Right cardiac atrium (tissue), 5 donors: ENCODE measurements at places on chromosomes 3 and 15.

- no peak for DNase-seq
These were observed 23.6 kb downstream of the KCNMB3 start for GRCh38 chr3:179227349-179227748.

DNA sequence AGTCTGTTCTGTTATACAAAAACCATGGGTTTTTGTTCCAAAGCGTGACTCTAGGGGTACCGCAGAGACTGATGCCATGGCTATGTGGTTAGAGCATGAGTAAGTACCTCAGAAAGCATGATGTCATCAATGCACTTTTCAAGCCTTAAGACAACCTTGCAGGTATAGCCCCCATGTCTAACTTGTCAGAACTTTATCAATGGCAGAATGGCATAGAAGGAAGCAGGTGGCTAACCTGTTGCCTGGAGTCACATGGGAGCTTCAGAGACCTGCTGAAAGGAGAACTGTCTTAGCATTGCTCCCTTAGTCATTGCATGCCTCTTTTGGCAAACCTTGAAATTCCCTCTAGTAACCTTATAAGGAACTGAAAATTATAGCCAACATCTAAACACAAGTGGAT, 52.5 kb downstream of the EOMES start:
- DNase-seq = no peak

DNA sequence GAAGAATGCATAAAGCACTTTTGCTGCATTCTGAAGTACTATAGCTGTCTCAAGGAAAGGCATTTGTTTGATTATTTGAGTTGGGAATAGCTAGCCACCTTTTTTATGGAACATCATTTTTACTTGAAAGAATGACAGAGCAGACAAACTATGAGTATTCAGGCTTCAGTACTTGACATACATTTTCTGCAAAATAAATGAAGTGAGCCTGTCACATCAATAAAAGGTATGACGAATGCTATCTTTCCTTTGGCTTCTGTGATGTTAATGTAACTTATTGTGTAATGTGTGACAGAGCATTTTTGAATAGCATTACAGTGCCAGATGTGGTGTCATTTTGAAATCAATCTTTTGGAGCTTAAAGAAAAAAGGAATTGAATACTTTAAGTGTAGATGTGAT, 440.3 kb upstream of the ONECUT1 start:
- DNase-seq = no peak

DNA sequence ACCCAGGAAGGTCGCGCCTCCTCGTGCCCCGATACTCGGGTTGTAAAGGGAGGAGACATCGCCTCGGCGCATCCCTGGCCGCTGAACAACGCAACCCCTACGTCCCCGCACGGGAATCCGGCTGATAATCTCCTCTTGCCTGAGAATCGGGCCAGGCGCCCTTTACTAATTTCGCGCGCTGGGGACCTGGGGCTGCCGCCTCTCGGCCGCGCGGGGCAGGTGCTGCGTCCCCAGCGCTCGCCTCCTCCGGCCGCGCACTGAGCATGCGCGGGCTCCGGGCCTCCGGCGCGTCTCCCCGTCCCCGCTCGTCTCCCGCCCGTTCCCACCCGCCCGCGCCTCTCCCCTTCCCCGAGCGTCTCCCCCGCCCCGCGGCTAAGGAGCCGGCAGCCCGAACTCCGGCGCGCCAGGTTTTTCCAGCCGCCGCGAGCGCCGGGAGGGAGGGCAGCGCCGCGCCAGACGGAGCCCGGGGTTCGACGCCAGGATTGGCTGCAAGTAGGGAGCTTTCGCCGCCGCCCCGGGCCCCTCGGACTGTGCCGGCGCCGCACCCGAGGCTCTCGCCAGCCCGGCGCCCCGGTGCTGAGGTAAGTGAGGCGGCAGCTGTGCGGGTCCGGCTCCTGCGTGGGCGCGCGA, at the start of gene CNTN4:
Gene CNTN4, plus strand, starts transcription at position 469 of the 630 bp plus-strand sequence.
- peak; percentile 88 for DNase-seq

- DNase-seq = no peak
These were observed 41.7 kb upstream of the ZBTB38 start for GRCh38 chr3:141326626-141327025.

- DNase-seq = no peak
These were observed 37.8 kb downstream of the LARS2 start for GRCh38 chr3:45426161-45426560.

GRCh38 chr3:169999433-169999832, 32.8 kb downstream of the SEC62 start:
- no peak for DNase-seq

DNA sequence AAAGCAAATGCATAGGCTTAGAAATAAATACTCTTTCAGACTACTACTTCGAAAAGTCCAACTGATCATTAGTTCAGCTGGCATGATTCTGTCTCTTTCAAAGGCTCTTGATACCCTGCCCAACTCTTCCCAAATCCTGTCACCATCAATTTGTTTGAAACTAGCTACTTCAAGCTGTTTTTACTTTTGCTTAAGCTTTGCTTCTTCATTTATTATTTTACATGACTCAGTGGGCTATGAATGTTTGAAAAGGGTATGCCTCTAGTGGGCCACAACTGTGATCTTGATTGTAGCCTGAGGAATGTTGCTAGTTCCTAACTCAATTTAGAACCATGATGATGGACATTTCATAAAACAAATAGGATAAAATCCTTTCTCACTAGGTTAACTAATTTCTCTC, 340.8 kb downstream of the NAALADL2 start:
- DNase-seq = no peak

- no peak for DNase-seq
These were observed 335.9 kb upstream of the KCNMB2 start for GRCh38 chr3:178200316-178200715.

DNA sequence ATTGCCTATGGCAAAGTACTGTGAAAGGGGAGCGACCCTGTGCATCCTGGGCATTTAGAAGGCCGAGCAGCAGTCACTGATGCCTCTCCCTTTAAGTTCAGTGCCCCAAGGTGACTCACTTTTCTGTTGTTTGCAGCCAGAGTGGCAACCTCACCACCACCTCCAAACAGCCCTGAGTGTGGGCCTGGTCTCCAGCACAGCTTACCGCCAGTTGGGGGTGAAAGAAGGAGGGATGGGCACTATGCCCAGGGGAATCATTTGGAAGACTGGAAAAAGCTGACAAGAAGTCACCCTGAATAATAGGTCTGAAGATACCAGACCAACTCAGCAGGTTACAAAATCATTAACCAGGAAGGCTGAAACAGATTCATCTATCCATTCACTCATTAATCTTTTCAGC, 571.8 kb downstream of the EPHB1 start:
- no peak for DNase-seq

- DNase-seq = no peak
These were observed 238.0 kb downstream of the PLCL2 start for GRCh38 chr3:17122758-17123157.

GRCh38 chr3:30438126-30438525, 168.3 kb upstream of the TGFBR2 start:
- no peak for DNase-seq

- DNase-seq = no peak
These were observed 28.9 kb upstream of the RASGRP1 start for GRCh38 chr15:38593524-38593923.

GRCh38 chr3:41029356-41029755, 169.9 kb upstream of the CTNNB1 start:
- no peak for DNase-seq

GRCh38 chr15:39052323-39052705, 487.7 kb upstream of the RASGRP1 start:
- DNase-seq = no peak

- peak; percentile 72 for DNase-seq
These were observed 156.0 kb upstream of the MCTP2 start for GRCh38 chr15:94075349-94075748.

DNA sequence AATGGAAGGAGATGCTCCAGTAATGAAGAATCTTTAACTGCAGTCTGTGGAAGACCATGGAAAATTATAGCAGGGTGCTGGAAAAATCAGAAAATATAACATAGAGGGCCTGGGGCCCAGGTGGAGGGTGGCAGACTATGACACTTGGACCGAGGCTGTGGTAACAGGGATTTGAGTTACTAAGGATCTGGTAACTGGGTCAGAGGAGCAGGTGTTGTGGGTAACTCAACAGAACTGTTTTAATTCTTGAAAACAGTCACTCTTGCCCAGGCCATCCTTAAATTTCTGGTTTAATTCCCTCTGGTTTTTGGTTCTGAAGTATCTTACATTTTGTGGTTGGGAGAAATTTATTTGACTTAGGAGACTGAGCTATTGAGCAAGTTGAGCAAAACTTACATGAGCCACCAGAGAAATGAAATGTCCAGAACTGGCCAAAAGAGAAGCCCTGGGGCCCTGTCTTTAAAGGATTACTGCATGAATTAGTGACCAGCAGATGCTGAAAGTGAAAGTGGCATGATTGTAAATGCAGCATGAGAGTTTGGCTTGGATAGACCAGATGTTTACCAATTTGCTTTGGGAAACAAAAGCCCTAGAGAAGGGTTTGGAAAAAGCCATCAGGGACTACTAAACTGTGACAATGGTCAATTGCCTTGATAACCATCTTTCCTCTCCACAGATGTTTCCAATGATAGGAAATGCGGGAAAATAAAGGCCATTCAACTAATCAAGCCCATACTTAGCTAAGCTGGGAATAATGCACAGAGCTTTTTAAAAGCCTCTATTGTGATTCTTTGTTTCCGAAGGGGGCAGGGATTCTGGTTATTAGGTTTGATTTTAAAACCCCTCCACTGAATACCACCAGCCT, 374.9 kb upstream of the TGFBR2 start:
- no peak for DNase-seq

DNA sequence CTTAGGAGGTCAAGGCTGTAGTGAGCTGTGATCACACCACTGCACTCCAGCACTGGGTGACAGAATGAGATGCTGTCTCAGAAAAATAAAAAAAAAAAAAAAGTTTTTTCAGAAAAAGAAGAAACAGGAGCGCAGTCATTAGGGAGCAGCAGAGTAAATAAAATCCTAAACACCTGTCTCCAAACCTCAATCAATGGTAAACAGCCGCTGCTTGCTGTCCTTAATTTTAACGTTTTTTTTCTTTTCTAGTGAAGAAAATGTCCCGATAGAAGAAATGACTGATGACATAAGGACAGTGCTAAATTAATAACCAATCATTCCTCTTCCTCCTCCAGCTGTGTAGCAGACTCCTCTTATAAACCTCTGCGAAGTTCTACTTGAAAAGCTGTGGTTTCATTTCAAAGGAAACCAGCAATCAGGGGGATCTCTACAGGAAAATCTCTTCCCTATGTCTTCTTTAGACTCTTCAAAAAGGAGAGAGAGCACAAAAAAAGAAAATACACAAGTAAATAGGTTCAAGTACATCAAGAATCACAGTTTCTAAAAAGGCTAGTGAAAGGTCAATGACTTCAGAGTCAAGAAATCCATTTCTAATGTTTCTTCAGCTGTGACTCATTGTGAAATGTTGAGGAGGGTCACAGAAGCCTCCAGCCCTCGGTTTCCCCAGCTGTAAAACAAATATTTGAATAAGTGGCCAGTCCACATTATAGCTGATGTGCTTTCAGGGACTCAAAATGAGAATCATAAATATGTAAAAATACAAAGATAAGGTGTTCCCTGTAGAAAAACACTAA, 127.6 kb downstream of the TMCO5A start:
- no peak for DNase-seq

DNA sequence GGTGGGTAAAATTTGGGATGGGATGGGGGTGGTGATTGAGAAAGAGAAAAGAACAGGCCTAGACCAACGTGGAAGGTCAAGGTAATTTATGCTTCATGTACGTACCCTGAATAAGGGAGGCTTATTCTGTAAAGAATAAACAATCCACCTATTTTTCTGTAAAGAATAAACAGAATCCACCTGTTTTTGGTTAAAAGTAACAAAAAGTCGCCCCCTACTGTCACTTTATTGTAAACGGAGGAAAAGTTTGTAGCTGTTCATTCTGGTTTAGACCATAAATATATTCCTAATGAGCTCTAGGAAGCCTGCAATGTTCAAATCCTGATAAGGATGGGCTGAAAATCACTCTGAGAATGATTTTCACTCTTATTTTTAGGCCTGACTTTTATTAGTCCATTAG, 23.5 kb upstream of the SQOR start:
- DNase-seq = no peak

DNA sequence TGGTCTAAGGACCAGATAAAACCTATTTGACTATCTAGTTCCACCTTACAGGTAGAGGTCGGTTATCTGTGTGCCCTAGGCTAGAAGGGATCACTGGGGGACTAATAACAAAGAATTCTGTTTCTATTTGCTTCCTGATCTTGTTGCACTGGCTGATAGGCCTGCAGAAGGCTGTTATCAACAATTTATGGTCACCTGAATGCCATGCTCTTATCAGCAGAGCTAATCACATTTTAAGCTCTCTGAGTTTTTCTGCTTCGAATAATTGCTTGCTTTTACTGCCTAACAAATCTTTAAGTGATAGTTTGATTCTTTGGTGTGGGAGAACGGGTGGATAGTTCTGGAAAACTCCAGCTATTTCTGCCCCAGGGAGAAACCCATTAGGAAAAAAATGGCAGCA, 263.1 kb downstream of the PDZRN3 start:
- DNase-seq = no peak

DNA sequence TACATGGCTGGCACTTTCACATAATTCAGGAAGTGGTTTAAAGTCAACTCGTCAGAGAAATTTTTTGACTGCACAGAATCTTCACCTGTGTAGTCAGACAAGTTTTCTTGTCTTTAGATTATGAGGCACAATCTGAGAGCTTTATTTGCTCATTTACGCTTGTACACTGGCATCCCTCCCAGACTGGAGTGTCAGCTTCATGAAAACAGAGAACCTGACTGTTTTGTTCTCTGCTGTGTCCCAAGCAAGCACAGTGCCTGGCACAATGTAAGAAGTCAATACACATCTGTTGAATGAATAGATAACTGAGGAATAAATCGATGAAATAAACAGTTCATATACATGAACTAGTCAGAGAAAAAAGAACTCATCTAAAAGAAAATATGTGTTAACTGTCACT, 846.1 kb upstream of the CFAP20DC start:
- DNase-seq = no peak

GRCh38 chr3:46670000-46670890, 23.2 kb downstream of the ALS2CL start:
- no peak for DNase-seq

- no peak for DNase-seq
These were observed 150.6 kb upstream of the UMPS start for GRCh38 chr3:124579641-124580040.

DNA sequence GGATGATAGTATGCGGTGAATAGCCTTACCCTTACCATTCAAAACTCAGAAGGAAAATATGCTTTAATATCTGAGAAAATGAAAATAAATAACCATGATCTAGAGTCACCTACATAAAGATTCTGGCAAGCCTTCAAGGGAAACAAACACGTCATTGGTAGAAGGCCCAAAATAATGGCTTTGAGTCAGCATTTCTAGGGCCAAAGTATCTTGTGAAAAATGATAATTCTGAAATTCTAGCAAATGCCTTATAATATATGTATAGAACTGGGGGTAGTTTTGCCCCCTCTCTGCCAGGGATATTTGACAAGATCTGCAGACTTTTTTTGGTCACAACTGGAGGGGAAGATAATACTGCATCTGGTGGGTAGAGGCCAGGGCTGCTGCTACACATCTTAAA, 15.4 kb downstream of the PLSCR1 start:
- DNase-seq = no peak

- no peak for DNase-seq
These were observed 69.1 kb downstream of the GREM1 start for GRCh38 chr15:32786906-32787305.

- no peak for DNase-seq
These were observed 15.2 kb upstream of the KLHL40 start for GRCh38 chr3:42670051-42670576.

- DNase-seq = no peak
These were observed 112.5 kb downstream of the ASB7 start for GRCh38 chr15:100714749-100715342.

GRCh38 chr3:139689708-139690228, 12.0 kb upstream of the NMNAT3 start:
- DNase-seq = no peak

GRCh38 chr3:14242490-14243311, 64.1 kb downstream of the LSM3 start:
- no peak for DNase-seq
